ENCODE measurements at places on chromosomes 4 and X. TPM values are rescaled to one million over a fixed set of nuclear protein-coding genes. Genes with fewer than 3 reads are reported as not detected.

DNA sequence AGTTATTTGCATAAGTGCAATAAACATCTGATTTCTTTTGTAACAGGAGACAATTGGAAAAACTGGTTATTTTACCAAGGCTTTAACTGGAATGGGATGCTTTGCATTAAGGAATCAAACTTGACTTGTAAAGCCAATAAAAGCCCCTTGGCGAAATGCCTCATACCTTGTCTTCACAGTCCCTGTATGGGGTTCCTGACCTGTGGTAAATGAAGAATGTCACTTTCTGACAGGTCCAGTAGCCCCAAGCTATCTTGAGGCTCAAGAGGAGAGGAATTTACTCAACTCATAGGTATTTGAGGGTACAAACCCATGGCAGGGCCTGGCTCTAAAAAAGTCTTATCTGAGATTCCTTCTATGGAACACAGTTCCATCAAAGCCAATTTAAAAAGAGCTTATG is 78.0 kb downstream of the ACOX3 start:
- no peak for DNase-seq

DNA sequence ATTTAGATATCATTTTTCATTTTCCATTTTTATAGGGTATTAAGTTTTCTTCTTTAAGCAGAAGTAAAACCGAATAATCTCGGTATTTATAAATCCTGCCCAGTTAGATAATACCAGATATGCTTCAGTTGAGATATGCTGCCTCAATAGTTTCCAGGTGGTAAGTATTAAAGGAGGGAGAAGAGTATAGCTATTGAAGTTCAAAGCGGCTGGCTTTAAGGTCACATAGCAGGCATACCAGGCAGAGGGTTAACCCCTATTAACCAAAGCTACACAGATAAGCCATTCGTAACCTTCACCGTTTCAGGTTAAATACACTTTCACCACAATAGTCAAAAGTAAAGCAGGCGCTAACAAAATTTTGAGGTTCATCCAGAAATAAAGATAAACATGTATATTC is 54.2 kb downstream of the EDNRA start:
- no peak for DNase-seq

GRCh38 chr4:99507349-99507748 is 3.5 kb upstream of the C4orf17 start:
- no peak for DNase-seq

DNA sequence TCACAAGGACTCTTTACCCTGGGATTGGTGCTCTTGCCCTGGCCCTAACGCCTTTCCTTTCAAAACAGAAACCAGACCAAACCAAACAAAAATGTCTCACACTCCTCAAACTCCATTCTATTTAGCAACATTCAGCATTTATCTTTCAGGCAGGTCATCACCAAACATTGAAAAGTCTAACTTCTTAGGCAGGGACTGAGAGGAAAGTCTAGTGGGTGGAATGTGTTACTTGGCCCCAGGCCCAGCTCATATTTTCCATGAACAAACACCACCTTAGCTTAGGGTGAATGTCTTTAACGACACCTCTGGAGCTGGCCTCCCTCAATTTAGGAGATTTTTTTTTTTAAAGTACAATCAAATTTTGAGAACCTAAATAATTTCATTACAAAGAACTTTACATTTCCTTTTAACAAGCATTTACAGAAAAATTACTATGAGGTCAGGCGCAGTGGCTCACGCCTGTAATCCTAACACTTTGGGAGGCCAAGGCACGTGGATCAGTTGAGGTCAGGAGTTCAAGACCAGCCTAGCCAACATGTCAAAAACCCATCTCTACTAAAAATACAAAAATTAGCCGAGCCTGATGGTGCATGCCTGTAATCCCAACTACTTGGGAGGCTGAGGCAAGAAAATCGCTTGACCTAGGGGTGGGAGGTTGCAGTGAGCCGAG is 10.2 kb upstream of the N4BP2 start:
- DNase-seq: no peak

DNA sequence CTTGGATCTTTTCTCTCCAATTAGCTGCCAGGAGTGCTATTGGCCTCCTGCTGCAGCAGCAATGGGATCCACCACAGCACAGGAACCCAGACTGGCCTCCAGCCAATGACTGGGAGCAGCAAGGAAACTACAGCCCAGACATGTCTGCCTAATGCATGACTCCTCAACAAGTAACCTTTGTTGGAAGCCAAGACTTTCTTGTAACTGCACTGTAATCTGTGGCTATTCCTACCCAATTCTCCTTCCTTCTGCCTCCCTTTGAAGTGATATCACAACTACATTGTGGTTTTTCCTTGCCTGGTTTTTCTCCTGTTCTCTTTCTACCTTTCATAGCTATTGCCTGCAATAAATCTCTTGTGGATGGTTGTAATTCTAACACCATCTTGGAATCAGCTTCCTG is 39.8 kb downstream of the SNCA start:
- no peak for DNase-seq

DNA sequence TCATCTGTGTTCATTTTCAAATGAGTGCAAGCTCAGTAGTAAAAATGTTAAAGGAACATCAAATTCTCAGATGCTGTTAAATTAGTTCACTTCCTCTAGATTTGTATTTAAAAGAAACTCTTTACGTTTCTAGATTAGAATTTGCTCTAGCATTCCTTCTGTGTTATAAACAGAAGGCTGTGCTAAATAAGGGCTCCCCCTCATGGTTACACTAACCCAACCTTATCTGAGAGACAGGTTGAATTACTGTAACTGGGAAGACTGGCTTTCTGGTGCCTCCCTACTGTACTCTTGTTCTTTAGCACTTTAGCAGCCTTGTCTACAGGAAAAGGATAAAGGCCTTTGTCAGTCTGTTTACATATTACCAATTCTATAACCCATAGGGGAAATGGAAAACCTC is 56.8 kb downstream of the RXFP1 start:
- DNase-seq: no peak

DNA sequence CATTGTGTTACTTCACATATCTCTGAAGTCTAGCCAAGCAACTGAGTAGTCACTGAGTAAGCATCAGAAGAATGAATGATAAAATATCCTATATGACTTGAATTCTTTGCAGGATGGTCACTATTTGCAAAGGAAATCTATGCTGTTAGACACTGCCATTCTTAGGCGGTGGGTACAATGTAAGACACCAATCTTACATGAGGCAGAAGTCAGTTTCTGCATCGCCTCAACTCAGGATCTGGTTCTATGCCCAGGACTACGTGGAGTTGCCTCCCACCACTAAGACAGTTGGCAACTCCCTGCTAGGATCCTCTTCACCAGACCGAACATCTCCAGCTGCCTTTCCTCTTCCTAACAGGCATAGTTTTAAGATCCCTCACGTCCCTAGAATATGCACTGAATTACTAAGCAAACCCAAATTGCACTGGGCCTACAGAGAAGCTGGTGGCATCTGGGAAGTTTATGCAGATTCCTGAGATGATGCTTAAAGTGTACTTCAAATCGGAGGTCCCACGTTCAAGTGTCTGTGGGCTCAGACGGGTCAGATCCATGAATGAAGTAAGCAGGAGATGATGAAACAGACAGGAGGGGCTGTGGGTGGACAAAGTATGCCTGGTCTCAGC is 45.6 kb downstream of the SEL1L3 start:
- no peak for DNase-seq

GRCh38 chr4:182823576-182823975 is 93.6 kb downstream of the DCTD start:
- no peak for DNase-seq

GRCh38 chrX:92260102-92260501 is 480.9 kb downstream of the PCDH11X start:
- no peak for DNase-seq

The ADH7 gene
- 0.10 TPM for polyA plus RNA-seq

The USP17L19 gene
- polyA plus RNA-seq: not detected

The TAF7L gene
- polyA plus RNA-seq: 0.27 TPM

The LRBA gene
- polyA plus RNA-seq: 54.4 TPM

The C1QTNF7 gene
- polyA plus RNA-seq: 19.0 TPM

The GAGE10 gene
- polyA plus RNA-seq: not detected

The REPS2 gene
- 14.8 TPM for polyA plus RNA-seq

The GYPE gene
- 14.2 TPM for polyA plus RNA-seq

The CTAG1B gene
- not detected for polyA plus RNA-seq

The SMIM31 gene
- polyA plus RNA-seq: 0.17 TPM

The GAB3 gene
- 8.3 TPM for polyA plus RNA-seq

The TIGD4 gene
- polyA plus RNA-seq: 1.5 TPM

The SPANXA2 gene
- polyA plus RNA-seq: not detected

The PNMA3 gene
- polyA plus RNA-seq: 2.6 TPM
